ENCODE measurements at places on chromosomes 7 and 10.

DNA sequence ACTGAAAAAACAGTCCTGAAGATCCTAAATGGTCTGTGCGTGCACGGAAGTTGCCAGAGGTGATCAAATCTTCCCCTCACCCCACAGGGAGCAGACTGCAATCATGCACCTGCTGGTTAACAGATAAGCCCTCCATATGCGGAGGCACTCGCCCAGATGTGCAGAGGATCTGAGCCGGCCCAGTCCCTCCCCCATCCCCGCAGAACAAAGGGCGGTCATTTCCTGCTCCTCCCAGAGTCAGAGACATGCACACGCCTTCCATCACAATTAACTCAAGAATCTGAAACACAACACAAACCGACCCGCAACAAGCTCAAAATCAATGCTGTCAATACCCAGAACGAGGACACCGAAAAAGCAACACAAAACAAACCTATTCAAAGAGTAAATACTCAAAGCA, 24.2 kb downstream of the CRTAC1 start:
- no peak for DNase-seq

DNA sequence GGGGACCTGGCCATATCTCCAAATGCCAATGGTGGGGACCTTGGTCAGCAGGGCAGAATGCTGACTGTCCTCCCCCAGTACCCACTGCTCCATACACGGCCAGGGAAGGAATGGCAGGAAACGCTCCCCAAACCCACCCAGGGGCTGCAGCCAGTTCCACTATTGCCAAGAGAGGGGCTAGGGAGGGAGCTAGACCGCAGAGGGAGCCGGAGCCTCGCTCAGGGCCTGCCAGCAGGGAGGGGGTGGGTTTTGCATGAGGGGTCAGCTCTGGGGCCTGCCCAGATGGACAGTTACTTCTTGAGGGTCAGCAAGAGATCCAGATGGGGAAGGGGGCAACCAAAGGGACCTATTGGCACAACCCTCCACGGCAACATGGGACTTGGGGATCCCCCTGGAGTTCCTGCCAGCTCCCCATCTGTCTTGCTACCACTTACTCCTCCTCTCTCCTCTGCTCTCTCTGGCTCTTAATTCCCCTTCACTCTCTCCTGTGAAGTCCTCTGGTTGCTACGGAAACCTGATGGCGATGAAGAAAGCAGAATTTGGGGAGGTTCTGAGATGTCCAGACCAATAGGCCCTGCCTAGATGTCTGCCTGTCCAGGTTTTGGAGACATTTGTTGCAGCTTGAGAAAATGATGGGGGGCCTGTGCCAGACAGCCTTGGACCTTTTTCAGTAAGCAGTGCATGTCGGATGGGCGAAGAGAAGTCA, 12.6 kb downstream of the FGF8 start:
- no peak for DNase-seq

GRCh38 chr10:71334221-71334791, 15.2 kb downstream of the SLC29A3 start:
- no peak for DNase-seq

GRCh38 chr7:42065015-42065414, 172.0 kb downstream of the GLI3 start:
- no peak for DNase-seq

- DNase-seq = no peak
Measured at GRCh38 chr7:128841921-128842673, 11.9 kb downstream of the FLNC start.

Data from T1000 (cell line).